ENCODE measurements at places on chromosomes 2 and 18.
A peak's percentile ranks its signal among the peaks of the same experiment; 100 is the strongest.

DNA sequence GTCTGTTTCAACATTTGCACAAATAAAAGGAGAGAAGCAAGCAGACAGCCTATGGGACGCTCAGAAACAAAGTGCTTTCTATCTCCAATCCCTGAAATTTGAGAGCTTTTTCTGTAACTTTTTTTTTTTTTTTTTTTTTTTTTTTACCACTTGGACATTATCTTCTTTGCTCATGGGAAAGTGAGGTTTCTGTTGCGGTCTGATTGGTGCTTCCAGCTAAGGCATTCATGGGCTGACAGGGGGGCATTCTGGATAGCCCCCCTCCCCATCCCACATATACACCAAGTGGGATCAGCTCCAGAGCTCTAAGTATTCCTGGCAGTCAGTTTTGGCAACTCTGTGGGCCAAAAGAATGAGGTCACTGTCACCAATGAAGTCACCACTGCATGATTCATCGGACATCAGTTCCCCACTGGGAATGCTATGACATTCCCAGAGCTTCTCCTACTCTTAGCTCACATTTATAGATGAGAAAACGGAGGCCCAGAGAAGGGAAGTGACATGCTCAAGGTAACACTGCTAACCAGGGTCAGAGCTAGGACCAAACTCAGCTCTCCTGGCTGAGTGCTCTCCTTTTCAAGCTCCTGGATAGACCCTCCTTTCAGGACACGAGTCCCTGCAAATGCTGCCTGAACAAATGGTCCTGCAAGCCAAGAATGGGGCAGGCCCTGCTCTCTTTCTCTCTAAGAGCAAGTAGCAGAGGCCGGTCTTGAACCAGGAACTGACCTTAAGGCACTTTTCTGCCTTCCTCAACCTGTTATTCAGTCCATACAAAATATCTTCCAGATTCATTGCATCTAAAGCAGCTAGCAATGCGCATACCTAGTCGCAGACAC lies 61.3 kb downstream of the TMEM247 start:
- DNase-seq, result no peak

DNA sequence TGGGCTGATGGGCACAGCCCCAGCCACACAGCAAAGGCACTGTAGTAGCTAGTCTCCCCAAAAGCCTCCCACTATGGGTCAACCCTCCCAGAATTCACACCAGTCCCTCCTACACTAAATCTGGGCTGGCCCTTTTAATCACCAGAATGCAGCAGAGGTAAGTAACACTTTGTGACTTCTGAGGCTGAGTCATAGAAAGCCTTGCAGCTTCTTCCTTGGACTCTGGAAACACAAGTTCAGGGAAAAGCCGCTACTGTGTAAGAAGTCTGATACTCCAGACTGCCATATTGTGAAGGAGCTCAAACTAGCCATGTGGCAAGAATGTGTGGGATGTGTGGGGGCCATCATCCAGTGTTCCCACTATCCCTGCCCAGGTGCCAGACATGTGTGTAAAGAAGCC lies 19.0 kb upstream of the SIX2 start:
- no peak for DNase-seq

- DNase-seq, result peak; percentile 80
These were observed 7.5 kb downstream of the SERTAD2 start for GRCh38 chr2:64646007-64646880.

DNA sequence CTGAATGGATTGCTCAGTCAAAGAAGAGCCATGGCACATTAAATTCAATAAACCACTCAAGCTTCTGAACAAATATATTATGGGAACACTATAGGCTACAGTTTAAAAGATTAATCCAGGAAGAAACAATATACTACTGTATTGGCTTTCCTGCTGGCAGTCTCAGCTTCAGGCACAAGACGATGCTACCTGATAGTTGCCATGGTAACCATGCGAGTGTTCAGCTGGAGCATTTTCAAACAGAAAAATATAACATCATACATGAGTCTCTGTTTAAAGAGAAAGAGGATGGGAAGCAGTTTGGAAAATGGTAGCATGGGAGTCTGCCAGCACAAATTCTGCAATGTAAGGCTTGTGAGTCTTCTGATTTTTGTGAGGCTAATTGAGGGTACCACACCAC lies 65.9 kb upstream of the CPO start:
- no peak for DNase-seq

- no peak for DNase-seq
These were observed 49.8 kb downstream of the PIAS2 start for GRCh38 chr18:46867367-46868143.

- DNase-seq, result no peak
These were observed 138.6 kb upstream of the ZC3H15 start for GRCh38 chr2:186347472-186347871.

DNA sequence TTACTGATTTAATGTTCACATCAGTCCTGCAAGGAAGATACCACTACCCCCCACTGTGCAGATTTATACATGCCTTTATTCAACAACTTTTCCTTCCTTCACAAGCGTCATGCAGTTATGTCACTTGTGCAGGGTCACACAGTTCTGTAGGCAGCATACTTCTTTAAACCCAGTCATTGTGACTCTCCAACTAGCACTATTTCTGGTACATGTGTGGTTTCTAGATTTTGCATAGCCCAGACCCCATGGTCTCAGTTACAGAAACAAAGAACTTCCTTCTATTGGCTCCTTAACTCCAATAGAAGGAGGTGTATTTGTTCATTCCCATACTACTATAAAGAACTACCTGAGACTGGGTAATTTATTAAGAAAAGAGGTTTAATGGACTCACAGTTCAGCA lies 333.1 kb downstream of the ZNF516 start:
- DNase-seq, result no peak

GRCh38 chr18:427005-427404 lies 73.5 kb downstream of the COLEC12 start:
- DNase-seq, result no peak

DNA sequence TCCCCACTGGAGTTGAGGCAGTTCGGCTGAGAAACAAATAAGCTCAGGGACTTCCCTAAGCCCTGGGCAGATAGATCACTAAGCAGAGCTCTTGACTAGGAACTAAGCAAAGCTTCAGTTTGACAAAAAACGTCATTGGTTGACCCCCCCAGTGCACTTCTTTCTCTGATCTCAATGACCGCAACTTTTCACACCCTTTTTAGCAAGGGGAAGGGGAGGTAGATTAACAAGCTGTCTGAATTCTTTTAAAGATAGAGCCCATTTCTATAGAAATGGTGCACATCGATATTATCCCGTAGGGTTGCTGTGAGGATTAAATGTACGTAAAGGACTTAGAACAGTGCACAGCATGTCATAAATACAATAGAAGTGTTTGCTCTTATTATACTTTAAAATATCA lies 42.5 kb downstream of the PIEZO2 start:
- no peak for DNase-seq

- no peak for DNase-seq
These were observed 601.0 kb downstream of the XIRP2 start for GRCh38 chr2:167489325-167489724.

- DNase-seq, result no peak
These were observed 84.8 kb upstream of the GPC1 start for GRCh38 chr2:240350696-240351087.

DNA sequence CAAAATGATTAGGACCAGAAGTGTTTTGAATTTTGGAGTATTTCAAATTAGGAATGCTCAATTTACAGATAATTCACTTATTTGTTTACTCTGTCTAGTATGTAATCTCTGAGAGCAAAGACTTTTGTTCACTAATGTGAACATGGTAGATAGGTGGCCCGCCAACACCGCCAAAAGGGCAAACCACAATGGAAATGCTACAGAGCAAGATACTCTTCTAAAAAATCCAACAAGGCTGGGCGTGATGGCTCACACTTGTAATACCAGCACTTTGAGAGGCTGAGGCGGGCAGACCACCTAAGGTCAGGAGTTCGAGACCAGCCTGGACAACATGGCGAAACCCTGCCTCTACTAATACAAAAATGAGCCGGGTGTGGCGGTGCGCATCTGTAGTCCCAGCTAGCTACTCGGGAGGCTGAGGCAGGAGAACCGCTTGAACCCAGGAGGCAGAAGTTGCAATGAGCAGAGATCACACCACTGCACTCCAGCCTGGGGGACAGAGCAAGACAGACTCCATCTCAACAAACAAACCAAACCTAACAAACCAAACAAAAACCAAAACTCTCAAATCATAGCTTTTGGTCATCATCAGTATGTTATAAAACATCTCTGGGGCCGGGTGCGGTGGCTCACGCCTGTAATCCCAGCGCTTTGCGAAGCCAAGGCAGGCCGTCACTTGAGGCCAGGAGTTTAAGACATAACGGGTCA lies 2.4 kb downstream of the CCT4 start:
- no peak for DNase-seq

- no peak for DNase-seq
These were observed 90.7 kb upstream of the TNP1 start for GRCh38 chr2:216950547-216950946.

- DNase-seq, result no peak
These were observed 147.8 kb downstream of the UBE2E3 start for GRCh38 chr2:181128199-181128598.

DNA sequence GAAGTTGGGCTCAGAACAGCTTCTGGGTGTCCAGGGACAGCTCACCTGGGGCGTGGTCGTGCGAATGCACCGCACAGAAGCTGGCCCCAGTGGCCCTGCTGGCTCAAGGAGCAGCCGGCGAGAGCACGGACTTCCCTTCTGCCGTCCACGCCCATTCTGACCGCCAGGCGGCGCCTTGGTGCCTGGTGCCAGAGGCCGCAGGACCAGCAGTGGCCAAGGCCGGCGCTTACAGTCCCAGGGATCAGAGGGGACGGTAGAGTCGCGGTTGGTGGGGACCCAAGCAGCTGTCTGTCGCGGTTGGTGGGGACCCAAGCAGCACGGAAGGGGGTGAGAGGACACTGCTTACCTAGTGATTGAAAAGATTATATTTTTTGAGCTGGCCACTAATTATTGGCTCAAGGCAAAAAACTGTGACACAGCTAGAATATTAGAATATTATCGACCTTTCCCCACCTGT lies 25.7 kb downstream of the NPPC start:
- peak; percentile 55 for DNase-seq

DNA sequence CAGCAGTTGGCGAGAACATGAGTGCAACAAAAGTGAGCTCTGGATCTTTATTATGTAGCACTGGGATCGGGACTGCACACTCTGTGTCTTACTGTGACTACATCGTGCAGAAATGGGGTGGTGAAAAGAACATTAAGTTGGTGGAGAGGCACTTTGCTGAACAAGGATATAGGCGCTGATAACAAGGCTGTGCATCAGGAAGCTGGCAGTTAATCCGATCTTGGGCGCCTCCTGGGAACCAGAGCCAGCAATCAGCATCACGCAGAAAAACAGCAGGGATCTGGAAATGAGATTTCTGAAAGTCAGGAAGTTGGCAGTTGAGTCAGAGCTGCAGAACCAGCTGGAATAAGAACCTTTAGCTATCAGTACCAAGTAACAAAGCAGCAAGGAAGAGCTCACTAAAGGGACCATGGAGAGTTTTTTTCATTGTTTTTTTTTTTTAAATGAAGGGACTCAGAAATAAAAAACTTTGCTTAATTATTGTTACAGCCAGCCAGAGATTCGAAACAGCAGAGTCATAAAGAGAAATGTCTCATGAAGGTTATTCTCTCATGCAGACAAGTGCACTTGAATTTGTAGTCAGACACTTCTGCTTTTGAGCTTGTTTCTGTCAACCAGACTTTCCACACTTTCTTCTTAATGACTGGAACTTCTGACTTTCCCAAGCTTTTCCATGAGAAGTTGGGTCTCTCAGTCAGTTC lies 22.8 kb upstream of the MYO3B start:
- no peak for DNase-seq

- no peak for DNase-seq
These were observed 118.7 kb downstream of the NUP35 start for GRCh38 chr2:183242937-183243336.

DNA sequence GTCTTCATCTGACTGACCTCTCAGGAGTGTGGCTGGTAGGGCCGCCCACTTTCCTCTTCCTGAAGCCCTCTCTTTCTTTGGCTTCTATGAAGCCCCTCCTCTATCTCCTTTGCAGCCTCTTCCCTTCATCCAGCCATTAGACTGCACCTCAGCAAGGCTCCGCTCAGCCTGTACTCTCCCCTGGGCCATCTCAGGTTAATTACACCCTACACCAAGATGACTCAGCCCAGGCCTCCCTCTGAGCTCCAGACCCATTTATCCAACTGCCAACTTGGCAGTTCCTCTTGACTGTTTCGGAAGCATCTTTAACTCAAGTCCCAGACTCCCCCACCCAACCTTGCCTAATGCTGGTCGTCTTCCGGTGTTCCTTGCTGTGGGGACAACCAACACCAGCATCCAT lies 5.8 kb upstream of the WNT6 start:
- no peak for DNase-seq

DNA sequence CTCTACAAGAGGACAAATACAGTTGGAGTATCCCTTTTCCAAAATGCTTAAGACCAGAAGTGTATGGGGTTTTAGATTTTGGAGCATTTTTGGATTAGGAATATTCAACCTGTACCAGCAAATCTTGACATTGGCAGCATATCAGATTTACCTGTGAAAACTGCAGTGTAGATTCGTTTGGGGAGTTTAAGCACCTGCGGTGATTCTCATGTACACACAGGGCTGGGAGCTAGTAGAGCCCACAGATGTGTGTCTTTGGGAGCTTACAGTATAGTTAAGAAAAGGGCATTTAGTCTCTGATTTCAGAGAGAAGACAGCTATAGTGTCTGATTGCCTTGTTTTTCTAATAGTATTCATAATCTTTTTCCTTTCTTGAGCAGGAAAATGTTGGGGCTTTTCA lies 30.1 kb downstream of the PTCD3 start:
- DNase-seq, result no peak

DNA sequence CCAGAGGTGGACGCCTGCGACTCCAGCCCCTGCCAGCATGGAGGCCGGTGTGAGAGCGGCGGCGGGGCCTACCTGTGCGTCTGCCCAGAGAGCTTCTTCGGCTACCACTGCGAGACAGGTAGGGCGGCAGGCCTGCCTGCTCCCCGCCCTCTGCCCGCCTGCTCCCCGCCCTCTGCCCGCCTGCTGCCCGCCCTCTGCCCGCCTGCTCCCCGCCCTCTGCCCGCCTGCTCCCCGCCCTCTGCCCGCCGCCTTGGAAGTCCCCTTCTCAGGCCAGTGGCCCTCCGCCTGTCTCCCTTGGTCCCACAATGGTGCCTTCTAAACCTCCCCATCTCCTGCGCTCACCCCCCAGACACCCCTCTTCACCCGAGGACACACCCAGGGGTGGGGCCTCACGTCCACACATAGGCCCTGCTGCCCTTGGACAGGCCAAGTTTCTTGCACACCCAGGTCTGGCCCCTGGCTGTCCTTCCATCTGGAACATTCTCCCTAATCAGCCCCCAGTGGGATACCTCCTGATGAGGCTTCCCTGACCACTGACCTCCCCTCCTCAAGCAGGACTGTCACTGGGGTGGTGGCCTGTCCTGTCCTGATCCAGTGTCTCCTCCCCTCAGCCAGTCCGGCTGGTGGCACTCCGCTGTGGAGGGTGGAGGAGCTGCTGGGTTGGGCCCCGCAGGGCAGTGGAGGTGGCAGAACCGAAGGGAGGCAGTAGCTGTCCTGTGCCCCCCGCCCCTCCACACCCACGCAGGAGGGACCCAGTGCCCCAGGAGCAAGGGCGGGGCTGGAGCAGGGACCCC lies 37.9 kb downstream of the MTERF4 start:
- peak; percentile 37 for DNase-seq

DNA sequence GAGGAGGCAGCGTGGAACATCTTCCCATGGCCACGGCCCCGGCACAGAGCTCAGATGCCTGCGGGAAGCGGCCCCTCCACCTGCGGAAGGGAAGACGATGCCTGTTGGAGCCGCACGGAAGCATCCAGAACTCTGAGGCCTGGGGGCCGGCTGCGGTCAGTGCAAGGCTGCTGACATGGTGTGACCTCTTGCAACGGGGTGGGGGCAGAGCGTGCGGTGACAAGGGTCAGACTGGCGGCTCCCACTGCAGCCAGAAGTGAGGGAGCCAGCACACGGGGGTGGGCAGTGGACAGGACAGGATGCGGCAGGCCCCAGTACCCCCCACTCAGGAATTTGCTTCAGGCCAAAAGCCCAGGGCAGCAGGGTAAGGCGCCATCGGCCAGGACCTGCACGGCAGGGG lies 48.8 kb downstream of the SLC66A2 start:
- no peak for DNase-seq

Measured in activated B cell treated with CpG ODN at 0.5 μM for 24 hours (primary cell).